ENCODE measurements at places on chromosomes 12 and 14.

DNA sequence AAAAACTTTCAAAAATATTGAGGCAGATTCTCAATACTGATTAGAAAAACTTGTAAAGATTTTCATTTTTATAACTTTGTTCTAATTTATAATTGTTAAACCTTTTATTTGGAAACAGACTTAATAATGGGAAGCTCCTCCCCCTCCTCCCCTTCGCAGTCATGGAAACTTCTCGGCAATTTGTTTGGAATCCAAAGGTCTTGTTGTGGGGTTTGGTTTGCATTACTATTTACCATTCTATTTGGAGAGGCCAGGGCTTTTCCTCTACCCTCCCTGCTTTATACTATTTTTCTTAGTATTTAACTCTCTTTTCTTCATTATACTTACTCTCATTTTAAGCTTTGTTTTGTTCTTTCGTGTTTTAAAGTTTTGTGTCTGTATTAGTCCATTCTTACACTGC is 6.0 kb downstream of the SLC39A9 start:
- no peak for DNase-seq

DNA sequence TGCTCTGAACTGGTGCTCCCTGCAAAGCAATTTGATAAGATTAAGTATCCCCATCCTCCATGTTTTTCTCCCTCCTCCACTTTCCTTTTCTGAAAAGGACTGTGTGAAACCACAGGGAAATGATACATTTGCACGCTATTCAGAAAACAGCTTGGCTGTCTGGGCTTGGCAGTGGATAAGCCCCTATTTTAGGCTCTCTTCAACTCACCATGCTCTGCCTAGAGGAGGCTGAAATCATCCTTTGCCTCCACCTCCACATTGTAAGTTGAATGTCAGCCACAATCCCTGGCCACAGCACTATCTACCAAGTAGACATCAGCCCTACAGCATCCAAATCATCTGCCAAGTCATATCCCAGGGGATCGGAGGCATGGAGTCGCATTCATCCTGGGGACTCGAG is 642.3 kb downstream of the RPS29 start:
- DNase-seq, result no peak

- DNase-seq, result no peak
Measured at GRCh38 chr12:103852498-103852997, 11.5 kb upstream of the NT5DC3 start.

GRCh38 chr12:10331642-10332239 is 24.1 kb downstream of the KLRD1 start:
- DNase-seq, result peak; percentile 65

DNA sequence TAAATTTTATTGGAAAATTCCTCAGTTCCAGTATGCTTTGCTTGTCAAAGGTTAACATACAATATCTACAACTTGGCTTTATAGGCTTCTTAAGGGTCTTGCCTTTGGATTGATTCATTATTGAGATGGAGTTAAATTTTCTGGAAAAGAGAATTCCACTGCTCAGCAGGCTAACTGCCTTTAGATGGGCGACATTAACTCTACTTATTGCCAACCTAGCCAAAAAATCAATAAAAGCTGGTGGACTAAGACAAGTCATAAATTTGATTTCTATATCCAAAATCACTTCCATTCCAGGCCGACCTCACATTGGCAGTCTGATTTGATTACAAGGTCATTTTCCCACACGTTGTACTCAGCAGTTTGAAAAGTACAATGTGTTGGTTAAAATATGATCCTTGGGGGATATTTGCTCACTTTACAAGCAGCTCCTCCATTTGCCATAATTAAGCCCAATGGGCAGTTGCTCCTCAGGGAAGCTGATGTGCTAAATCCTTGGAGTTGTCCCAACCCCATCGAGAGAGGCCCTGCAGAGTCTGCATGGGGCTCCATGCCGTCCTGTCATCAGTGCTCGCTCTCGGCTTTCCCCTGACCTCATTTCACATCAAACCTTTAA is 36.1 kb upstream of the CRY1 start:
- no peak for DNase-seq

Data from inflammatory macrophage treated with lipopolysaccharide for 4 hours (primary cell).